ENCODE measurements at places on chromosomes 1 and 21.

DNA sequence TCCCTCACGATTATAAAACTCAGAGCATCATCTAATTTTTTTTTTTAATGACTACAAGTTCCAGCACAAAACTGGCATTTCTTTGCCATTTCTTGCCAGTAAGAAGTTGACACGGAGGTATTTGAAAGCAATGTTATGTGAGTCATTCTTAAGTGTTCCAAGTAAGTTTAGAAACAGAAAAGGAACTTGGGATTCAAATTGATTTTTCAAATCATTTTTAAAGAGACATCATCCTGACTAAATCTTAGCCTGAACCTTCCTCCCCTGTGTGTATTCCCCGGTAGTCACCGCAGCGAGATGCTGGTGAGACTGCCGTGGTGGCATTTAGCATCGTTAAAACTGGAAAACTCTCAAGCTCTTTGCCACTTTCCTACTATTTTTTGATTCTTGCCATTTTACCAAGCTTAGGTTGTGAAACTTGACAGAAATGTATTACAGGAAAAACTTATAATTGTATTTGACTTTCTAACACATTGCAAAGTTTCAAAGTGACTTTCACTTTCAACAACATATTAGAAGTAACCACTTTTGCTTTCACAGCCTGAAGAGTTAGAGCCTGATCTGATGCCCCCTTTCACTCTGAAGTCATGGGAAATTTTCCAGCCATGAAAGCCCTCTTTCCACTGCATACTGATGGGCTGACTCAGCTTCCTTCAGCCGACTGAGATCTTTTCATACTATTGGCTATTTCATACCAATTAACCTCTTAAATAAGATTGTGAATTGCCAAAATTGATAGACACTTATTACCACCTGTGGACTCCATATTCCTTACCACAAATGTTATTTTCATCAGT, 61.4 kb downstream of the OLFML2B start:
- no peak for DNase-seq

GRCh38 chr1:118627435-118627834, 360.7 kb downstream of the TBX15 start:
- DNase-seq = no peak

DNA sequence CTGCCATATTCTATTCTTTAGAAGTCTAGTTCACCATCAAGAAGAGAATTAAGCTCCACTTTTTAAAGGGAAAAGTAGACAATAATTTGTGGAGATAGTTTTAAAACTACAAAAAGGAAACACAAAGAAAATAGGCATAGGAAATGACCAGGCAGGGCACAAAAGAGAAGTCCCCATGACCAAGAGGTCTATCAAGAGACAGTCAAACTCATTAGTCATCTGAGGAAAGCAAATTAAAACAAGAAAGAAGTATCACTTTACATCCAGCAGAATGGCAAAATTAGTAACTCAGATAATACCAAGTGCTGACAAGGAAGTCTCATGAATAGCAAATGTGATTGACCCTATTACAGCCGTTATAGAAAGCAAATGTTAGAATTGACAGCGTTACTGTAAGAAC, 243.7 kb upstream of the SNX7 start:
- no peak for DNase-seq

- no peak for DNase-seq
These were observed 7.0 kb downstream of the HSPG2 start for GRCh38 chr1:21930080-21930571.

- no peak for DNase-seq
These were observed 34.5 kb downstream of the EPHA10 start for GRCh38 chr1:37730376-37730775.

GRCh38 chr1:30742963-30743559, 14.5 kb downstream of the LAPTM5 start:
- DNase-seq = no peak

- DNase-seq = no peak
These were observed 136.8 kb downstream of the NTPCR start for GRCh38 chr1:233086961-233087881.

DNA sequence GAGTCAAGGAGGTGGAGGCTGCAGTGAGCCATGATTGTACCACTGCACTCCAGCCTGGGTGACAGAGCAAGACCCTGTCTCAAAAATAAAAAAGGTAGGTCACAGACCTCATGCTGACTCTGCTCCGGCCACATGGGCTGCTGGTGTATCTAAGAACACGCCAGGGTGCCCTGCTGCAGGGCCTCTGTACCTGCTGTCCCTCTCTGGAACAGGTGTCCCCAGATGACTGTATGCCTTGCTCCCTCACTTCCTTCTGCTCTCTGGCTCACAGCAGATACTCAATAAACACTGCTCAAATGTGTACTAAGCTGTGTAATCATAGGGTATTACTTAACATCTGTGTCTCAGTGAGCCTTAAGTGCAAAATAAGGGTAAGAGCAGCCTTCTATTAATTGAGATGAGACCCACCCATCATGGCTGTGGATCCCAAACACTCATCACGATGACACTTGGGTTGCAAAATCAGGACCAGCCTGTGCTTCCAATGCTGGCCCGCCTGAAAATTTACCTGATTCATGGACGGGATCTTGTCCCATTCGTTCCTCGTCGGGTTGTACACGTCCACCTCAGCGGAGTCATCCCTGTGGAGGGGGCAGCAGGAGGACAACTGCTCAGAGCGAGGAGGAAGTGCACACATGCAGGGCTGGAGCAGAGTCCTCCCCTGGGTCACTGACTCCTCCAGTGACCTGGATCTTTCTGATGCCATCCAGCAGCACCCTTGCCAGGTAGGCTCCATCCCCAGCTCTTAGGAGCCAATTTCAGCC, 7.5 kb downstream of the KLHL21 start:
- DNase-seq = no peak

DNA sequence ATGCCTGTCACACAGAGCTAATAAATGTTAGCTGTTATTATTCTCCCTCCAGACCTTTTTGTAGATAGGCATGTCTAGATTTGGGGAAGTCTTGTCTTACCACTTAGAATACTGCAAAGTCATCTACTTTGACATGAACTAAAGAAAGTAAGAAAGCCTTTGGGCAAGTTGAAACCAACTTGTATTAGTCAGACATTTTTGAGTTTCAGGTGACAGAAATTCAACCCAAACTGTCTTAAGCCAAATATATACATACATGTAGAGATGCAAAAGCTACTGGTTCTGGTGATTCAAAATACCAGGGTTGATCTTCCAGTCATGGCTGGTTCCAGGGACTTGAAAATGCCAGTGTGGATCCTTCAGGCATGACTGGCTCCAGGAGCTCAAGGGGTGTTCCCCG, 276.8 kb upstream of the TMEM51 start:
- DNase-seq = no peak

DNA sequence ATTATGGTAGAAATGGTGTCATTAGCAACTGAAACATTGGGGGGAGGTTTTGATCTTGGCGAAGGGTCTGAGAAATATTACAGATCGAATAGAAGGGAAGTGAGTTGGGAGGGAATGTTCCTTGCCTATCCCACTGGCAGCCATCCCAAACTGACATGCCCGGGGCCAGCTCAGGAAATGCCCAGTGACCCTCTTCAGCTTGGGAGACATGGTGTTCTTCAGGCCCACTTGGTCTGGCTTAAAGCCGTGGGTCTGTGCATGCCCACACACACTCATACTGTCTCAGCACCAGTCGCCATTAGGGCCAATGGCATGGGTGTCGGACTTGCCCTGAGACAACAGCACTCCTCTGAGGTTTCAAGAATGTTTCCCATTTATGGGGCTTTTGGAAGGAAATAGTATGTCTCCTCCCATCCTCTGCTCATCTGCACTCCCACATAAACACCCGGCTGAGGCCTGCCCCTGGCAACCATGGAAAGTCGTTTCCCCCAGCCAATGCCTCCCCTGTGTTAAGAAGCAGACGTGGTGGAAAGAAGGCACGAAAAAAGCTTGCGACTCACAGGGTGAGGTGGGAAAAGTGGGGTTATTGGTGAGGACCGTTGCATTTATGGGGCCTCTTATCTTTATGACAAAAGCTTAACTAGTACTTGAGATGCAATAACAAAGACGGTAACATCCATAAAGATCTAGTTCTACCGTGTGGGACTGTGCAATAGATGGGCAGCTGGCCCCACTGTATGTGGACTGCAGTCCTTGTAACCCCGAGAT, 2.0 kb downstream of the RNF186 start:
- no peak for DNase-seq

GRCh38 chr1:169918927-169919326, 25.2 kb upstream of the SCYL3 start:
- no peak for DNase-seq

DNA sequence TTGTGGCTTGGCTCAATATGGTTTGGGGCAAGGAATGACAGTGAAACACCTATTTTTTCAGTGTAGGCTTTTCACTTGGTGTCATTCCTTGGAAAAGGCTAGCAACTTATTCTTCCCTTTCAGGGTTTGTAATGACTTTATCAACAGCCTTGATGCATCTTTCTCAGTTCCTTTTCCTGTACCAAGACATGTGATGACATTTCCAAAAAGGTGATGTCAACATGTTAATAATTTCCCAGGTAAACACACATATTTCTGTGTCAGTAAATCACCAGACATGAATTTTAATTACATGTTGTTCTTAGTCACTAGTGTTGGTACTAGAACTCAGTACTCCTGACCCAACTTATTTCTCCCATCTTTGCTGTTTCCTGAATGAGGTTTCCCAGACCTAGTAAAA, 37.8 kb upstream of the RRP15 start:
- no peak for DNase-seq

GRCh38 chr1:25893116-25893515, 13.1 kb downstream of the STMN1 start:
- DNase-seq = no peak

DNA sequence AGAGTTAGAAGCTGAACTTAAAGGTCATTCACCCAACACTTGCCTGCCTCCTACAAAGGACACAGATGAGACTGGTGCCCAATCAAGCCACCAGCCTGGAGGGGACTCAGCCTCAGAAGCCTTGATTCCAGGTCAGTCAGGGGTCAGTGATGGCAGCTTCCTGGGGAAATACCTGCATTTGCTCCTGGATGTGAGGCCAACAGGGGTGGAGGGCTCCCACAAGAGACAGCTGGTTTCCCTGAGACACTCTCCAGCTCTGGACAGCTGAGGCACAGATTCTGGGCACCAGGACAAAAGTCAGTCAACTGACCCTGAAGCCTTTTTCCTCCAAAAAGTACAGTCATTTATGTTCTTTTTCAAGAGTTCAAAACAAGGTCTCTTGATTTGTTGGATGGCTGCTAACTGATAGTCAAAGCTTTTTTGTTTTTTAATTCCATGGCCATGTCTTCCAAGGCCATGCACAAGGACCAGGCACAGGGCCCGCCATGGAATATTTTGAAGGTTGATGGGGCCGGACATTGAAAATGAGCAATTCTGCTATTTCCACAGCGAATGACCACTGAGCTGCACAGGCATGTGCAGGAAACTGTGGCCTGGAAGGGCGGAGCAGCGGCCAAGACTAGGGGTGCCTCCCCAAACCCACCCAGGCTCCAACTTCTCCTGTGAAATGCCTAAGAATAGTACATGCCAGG, 1.8 kb downstream of the C2CD2 start:
- no peak for DNase-seq

GRCh38 chr1:50529510-50529909, 106.3 kb upstream of the DMRTA2 start:
- DNase-seq = no peak

DNA sequence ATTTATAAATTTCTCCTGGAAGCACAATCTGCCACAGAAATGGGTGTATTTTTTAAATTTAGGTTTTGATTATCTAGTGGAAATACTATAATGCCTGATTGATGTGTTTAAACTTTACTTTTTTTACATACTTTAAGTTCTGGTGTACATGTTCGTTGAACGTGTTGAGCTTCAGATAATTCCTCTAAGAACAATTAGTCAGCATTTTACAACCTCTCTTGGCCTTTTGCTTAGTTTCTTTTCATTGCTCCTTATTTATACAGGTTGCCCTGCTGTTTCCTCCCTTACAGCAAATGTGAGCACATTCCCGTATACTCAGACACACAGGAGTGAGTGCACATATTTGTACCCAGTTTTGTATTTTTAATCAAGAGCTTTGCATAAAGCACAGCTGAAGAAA, 1038.9 kb downstream of the BRINP3 start:
- no peak for DNase-seq

GRCh38 chr1:160352555-160352954, 9.4 kb downstream of the NCSTN start:
- DNase-seq = no peak

DNA sequence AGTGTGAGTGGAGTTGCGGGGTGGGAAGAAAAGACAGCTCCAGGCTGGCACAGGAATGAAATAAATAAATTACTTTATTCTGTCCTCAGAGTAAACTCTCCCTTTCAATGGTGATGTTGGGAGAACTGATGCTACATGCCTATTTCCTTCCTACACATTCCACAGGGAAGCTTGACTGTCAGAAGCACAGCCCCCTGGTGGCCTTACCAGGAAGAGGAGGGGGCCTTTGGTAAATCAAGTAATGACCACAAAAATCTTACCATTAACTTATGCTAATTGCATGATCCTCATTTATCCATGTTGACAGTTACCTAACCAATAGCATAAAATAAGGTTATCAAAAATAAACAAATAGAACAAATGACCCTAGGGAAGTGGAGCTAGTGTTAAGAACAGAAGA, 605.0 kb upstream of the PKN2 start:
- no peak for DNase-seq

DNA sequence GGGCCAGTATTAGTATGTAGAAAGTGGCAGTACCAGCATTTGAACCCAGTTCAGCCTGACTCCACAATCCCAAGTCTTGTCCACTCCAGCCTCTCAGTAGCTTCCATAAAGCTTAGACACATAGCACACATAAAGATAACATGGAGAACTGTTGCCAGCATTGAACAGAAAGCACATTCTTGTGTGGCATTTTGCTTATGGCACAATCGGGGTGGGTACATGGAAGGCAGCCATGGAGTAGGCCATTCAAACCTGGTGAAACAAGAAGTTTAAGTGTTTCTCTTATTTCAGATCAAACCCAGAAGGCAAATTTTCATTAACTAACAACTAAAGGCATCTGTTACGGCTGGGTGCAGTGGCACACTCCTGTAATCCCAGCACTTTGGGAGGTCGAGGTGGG, 102.7 kb downstream of the HIVEP3 start:
- no peak for DNase-seq

DNA sequence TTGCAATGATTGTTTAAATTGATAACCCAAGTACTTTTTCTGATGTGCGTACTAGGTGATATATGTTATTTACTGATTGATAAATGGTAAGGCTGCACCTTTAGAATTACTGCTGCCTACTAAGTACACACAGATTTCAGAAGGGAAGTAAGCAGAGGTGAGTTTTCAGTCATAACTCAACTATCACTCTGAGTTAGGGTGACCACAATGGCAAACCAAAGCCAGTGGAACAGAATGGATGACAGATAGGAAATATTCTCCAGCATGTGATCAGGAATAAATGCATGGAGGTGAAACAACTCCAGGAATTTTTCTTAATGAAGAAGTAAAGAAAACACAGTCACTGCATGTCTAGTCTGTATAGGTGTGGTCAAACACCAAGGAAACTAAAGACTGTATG, 7.5 kb upstream of the KCNJ15 start:
- DNase-seq = no peak

DNA sequence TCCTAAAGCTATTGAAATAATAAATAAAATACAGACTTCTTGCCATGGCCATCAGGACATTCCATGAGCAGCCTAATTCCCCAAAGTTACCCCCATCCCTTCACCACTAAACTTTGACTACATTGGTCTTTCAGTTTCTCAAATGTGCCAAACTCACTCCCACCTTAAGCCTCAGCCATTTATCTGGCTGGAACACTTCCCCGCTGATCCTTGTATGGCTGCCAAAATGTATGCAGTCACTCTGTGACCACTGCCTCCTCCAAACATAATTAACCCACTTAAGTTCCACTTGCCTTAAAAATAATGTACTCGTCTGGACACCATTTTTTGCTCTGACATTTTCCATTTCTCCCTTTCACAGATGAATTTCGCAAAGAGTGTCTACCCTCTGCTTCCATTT, 407.4 kb downstream of the NTNG1 start:
- DNase-seq = no peak
